Stimulated activated naive CD8-positive, alpha-beta T cell treated with anti-CD3 and anti-CD28 coated beads, Interleukin-15, Interleukin-2, amounts not matched to agents 100 U/mL and 50 U/mL, for 24 hours (primary cell): ENCODE measurements at places on chromosomes 13 and 19.

DNA sequence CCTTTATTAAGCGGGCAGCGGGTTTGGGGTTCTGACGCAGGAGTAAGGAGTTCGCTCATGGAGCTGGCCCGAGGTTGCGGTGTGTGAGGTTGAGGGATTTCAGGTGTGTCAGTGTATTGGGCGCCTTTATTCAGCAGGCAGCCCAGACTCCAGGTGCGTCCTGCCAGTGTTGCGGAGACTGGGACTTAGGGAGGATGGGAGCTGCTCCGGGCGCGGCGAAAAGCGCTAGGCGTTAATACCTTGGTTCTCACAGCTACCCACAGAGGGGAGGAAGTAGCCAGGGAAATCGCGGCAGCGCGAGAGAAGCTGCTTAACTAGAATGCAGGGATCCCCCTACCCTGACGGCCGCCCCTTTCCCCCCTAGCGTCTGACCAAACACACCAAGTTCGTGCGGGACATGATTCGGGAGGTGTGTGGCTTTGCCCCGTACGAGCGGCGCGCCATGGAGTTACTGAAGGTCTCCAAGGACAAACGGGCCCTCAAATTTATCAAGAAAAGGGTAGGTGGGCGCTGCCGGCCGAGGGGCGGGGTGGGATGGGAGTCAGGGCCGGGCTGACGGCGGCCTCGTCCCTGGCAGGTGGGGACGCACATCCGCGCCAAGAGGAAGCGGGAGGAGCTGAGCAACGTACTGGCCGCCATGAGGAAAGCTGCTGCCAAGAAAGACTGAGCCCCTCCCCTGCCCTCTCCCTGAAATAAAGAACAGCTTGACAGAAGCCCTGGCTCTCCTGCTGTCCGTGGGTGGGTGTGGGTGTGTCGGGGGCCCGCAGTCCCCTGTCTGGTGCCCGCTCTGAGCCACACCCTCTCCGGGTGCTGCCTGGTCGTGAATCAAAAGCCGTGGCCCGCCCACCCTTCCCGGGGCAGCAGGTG is 1.1 kb downstream of the RPL36 start:
- DNase-seq: peak; percentile 76

- no peak for DNase-seq
Measured at GRCh38 chr19:34555447-34555846, 73.9 kb downstream of the WTIP start.

DNA sequence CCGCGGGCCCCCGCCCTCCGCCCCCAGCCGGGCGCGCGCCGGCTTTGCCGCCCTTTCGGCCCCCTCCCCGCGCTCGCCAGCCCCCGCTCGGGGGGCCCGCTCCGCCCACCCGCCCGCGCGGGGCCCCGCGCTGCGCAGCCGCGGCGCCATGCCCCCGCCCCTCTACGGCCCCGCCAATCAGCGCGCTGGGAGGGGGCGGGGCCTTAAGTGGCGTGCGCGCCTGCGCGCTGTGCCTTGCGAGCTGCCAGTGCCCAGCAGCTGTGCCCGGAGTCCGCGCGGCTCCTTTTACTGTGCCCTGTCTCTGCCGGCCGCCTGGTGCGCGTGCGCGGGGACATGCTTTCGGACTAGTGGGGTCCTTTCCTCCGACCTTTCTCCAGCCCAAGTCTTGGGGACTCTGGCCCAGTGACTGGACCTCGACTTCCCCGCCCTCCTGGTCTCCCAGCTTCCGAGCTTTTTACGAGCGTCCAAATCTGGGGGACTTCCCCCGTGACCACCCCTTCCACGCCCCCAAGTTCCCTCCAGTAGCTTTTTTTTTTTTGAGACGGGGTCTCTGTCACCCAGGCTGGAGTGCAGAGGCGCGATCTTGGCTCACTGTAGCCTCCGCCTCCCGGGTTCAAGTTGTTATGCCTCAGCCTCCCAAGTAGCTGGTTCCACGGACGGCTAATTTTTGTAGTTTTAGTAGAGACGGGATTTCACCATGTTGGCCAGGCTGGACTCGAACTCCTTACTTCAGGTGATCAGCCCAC is at the start of gene MBD3:
TSS of gene MBD3 (minus strand) at position 111 of the 746 bp plus-strand sequence. CDS start 234 bp downstream, outside the sequence.
- DNase-seq: peak; percentile 93

DNA sequence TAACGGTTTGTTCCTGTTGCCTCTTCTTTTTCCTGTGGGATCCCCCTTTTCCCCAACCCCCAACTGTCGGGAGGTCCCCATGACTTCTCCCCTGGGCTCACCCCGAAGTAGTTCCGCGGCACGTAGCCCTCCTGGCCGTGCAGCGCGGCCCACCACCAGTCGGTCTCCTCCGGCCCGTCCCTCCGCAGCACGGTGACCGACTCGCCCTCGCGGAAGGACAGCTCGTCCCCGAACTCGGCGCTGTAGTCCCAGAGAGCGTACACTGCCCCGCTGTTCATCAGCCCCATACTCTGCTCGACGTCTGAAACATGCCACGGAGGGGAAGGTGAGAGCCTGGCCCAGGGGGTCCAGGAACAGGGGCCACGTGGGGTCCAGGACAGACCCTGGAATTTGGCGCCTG is 12.1 kb upstream of the ERCC2 start:
- DNase-seq: no peak

DNA sequence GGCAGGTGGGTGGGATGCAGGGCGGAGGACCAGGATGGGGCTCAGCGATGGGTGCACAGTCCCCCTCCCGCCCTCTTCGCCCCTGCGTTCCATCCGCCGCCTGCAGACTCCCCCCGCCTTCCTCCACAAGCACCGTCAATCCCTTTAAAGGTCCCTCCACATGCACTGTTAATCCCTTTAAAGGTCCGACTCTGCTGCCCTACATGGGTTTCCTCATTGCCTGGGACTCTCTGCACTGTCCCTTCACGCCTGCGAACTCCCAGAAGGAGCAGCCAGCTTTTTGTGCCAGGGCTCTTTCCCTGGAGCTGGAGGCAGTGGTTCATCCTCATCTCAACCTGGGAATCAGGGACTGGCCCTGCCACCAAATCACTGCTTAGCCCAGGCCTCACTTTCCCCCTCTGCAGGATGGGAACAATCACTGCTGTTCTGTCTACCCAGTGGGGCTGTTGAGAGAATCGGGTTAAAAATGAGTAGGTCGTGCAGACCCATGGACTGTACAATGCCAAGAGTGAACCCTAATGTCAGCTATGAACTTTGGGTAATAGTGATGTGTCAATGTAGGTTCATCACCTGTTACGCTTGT is 20.4 kb downstream of the ZNF574 start:
- DNase-seq: no peak

- no peak for DNase-seq
Measured at GRCh38 chr13:75946536-75947284, 310.6 kb downstream of the LMO7 start.

- no peak for DNase-seq
Measured at GRCh38 chr19:11296264-11296663, 304 bp downstream of the TSPAN16 start.

GRCh38 chr19:58346961-58347929 is 6.0 kb downstream of the A1BG start:
- DNase-seq: peak; percentile 78

- DNase-seq: no peak
Measured at GRCh38 chr13:39013462-39013861, 22.8 kb upstream of the STOML3 start.

DNA sequence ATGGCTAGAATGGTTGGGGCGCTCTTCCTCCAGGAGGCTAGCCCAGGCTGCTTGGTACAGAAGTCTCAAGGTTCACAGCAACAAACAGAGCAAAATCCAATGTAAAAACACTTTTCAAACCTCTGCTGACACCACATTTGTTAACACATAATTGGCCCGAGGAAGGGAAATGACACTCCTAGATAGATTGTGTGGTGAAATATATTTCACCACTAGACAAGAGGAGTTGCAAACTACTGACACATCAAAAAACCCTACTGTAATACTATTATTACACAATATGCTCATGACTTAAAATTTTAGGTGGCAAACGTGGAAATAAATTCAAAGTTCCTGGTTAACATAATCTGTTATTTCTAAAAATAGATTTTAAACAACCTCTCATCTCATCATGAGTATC is 643.6 kb downstream of the PCDH9 start:
- no peak for DNase-seq

GRCh38 chr19:21117041-21117907 is 24.6 kb upstream of the ZNF431 start:
- no peak for DNase-seq

- no peak for DNase-seq
Measured at GRCh38 chr13:35812736-35813135, 318.4 kb downstream of the DCLK1 start.

DNA sequence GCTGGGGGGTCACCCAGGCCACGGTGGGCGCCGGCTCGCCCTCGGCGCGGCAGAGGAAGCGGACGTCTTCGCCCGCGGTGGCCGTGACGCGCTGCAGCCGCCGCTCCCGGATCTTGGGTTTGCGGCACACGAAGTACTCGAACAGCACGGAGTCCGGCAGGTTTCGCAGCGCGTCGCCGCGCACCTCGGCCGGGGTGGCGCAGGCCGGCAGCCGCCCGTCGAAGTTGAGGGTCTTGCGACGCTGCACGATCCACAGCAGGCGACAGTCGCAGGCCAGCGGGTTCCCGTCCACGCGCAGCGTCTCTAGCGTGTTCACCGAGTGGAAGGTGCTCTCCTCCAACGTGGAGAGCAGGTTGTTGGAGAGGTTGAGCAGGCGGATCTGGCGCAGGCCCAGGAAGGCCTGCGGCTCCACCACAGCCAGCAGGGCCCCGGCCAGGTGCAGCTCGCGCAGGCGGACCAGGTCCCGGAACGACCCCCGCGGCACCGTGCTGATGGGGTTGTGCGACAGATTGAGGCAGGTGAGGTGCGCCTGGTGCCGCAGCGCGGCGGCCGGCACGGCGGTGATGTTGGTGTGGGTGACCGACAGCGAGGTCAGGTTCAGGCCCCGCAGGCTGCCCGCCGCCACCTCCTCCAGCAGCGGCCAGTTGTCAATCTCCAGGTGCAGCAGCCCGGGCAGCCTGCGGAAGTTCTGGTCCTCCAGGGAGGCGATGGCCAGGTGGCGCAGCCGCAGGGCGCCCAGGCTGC is 8.6 kb upstream of the PEAK3 start:
- DNase-seq: no peak

DNA sequence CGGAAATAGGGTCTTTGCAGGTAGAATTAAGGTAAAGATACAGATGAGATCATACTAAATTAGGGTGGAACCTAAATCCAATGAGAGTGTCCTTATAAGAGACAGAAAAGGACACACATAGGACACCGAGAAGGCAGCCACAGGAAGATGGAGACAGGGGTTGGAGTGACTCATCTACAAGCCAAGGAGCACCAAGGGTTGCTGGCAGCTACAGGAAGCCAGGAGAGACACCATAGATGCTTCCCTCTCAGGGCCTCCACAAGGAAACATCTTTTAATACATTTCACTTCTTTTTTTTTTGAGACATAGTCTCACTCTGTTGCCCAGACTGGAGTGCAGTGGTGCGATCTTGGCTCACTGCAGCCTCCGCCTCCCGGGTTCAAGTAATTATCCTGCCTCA is 10.1 kb downstream of the TMEM143 start:
- DNase-seq: no peak

DNA sequence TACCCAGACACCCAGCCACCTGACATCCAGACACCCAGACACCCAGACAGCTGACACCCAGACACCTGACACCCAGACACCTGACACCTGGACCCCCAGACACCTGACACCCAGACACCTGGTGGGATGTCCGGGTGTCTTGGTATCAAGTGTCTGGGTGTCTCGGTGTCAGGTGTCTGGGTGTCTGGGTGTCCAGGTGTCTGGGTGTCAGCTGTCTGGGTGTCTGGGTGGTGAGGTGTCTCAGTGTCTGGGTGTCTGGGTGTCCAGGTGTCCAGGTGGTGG is 18.6 kb downstream of the C19orf12 start:
- no peak for DNase-seq

DNA sequence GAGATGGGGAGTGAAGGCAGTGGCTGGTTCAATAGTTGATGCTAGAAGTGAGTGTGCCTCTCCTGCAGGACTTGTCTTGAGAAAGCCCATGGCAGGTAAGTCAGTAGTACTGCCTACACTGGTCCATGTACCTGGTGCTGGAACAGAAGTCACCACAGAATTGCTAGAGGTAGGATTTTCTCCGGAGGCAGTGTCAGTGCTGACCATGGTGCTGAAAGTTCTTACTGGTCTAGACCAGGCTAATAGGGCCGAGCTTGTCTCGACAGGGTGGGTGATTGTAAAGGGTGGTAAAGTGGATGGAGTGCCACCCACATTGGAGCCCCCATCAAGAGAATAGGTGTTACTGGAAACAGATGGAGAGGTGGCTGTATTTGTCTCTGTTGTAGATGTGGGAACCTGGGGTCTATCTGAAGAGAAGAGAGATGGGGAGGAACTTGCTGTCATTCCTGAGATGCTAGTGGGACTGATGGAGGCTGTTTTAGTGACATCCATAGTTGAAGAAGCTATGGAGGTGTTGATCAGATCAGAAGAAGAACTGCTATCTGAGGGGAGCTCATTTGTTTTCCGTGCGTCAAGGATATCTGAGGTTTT is 36.6 kb downstream of the MUC16 start:
- no peak for DNase-seq

DNA sequence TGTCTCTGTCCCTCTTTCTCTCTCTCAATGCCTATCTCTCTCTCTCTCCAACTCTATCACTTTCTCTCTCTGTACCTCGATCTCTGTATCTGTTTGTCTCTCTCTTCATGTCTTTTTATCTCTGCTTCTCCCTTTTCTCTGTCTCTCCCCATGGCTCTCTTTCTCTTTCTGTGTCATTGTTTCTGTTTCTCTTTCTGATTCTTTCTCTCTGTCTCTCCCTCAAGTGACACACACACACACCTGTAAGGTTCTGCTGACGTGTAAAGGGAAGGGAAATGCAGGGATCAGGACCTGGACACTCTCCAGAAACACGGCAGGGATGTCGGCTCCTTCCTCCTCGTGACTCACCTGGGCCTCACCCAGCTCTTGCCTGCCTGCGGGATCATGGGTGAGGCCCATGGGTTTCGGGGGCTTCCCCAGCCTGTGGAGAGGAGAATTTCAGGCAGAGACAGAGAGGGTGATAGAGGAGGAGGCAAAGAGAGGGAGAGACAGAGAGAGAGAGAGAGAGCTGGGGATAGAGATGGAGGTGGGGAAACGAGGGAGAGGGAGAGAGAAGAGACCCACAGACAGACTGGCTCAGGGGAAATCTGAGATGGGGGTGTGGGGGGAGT is 5.4 kb upstream of the PLAUR start:
- DNase-seq: no peak

- DNase-seq: no peak
Measured at GRCh38 chr13:97003071-97003470, 8.8 kb upstream of the OXGR1 start.

- DNase-seq: no peak
Measured at GRCh38 chr13:106911020-106911419, 343.1 kb upstream of the ARGLU1 start.

- DNase-seq: no peak
Measured at GRCh38 chr13:97432232-97432916, 1.6 kb upstream of the RAP2A start.

- no peak for DNase-seq
Measured at GRCh38 chr19:10971107-10971726, 10.4 kb downstream of the SMARCA4 start.

DNA sequence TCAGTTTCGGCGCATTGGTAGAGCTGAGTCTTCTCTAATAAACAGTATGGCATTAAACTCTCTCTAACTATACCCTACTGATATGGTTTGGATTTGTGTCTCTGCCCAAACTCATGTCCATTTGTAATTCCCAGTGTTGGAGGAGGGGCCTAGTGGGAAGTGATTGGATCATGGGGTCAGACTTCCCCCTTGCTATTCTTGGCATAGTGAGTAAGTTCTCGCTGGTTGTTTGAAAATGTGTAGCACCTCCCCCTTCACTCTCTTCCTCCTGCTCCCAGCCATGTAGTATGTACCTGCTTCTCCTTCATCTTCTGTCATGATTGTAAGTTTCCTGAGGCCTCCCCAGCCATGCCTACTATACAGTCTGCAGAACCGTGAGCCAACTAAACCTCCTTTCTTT is 682.7 kb upstream of the ARGLU1 start:
- no peak for DNase-seq
